Cortex of kidney (tissue), 1 donor: ENCODE measurements at places on chromosomes 4 and X.

GRCh38 chrX:16603822-16604221 is 46.1 kb upstream of the S100G start:
- no peak for DNase-seq

DNA sequence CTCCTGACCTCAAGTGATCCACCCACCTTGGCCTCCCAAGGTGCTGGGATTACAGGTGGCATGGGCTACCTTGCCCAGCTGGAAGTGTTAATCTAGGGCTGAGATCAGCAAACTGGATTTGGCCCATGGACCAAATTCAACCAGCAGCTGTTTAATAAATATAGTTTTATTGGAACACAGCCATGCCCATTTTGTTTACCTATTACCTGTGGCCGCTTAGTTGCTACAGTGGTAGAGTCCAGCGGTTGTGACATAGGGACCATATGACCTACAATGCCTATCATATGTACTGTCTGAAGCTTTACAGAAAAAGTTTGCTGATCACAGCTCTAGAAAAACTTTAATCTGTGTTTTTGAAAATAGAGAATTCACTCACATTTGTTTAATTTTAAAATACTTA is 17.2 kb upstream of the PDHA1 start:
- no peak for DNase-seq

DNA sequence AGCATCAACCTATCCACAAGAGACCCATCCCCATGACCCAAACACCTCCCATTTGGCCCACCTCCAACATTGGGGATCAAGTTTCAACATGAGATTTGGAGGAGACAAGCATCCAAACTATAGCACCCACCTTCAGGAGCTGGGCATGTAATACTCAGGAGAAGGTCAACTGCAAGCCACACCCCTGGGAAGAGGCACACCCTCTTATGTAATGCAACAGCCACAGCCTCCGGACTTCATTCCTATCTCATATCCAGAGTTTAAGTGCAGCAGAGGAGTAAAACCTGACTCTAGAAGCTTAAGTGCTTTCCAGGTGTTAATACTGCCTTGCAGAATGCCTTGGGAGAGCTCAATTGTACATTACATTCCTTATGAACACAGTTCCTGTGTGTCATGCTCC is 197.4 kb downstream of the PTTG2 start:
- no peak for DNase-seq

DNA sequence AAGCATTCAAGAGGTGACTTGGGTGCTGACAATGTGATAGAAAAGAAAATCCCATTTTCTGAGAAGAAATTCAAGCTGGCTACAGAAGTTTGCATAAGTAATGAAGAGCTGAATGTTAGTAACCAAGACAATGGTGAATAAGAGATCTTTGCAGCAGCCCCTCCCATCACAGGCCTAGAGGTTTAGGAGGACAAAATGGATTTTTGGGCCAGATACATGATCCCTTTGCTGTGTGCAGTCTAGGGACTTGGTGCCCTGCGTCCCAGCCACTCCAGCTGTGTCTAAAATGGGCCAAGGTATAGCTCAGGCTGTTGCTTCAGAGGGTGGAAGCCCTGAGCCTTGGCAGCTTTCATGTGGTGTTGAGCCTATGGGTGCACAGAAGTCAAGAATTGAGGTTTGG is 107.0 kb upstream of the EPHA5 start:
- no peak for DNase-seq

- no peak for DNase-seq
These were observed 653 bp downstream of the BEX1 start for GRCh38 chrX:103063191-103063845.
